NCI-H187 (cell line): ENCODE measurements at places on chromosomes 12 and 14.

GRCh38 chr14:23430016-23430722 is 5.3 kb downstream of the MYH7 start:
- DNase-seq, result no peak

DNA sequence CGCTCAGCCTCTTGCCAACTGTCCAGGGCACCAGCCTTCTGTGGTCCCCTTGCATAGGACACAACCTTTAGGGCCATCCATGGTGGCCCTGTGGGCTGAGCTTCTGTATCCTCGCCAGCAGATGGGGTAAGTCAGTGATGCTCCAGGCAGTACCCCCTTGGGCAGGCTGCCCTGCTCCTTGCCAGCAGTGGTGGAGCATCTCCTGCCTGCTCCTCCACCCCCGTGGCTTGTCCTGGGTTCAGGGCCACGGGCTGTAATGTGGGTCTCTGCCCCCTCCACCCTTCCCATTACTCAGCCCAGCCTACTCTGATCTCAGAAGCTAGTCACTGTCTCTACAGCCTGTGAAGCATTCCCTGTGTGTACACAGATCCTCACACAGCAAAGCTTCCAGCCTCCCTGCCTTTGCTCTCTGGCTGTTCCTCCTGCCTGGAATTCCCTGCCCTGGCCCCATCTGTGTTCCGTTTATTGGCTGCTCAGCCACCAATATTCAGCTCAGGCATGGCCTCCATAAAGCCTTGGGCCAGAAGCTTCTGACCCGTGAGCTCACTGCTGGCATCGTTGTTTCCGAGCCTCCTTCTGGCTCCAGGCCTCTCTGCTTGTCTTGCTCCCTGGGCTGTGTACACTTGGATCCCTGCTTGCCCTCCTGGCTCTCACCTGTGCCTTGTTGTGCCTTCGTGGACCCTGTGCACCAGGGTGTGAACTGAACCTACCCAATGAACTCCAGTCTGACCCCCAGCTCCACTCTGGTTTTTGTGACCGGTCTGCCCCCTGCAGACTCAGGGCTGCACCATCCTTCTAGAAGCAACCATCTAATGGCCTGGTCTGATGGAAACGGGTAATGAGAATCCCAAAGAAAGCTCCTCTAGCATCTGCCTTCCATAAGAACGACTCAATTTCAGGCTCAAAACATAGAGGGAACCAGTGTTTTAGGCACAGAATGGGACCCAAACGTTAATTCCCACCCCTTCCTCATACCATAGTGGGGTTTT is 177.0 kb upstream of the PRMT8 start:
- DNase-seq, result no peak

GRCh38 chr14:24315243-24315806 is 4.0 kb downstream of the LTB4R start:
- no peak for DNase-seq

GRCh38 chr12:75455839-75456238 is 24.7 kb upstream of the GLIPR1 start:
- no peak for DNase-seq

- no peak for DNase-seq
Measured at GRCh38 chr14:102993523-102993922, 63.8 kb downstream of the CDC42BPB start.

DNA sequence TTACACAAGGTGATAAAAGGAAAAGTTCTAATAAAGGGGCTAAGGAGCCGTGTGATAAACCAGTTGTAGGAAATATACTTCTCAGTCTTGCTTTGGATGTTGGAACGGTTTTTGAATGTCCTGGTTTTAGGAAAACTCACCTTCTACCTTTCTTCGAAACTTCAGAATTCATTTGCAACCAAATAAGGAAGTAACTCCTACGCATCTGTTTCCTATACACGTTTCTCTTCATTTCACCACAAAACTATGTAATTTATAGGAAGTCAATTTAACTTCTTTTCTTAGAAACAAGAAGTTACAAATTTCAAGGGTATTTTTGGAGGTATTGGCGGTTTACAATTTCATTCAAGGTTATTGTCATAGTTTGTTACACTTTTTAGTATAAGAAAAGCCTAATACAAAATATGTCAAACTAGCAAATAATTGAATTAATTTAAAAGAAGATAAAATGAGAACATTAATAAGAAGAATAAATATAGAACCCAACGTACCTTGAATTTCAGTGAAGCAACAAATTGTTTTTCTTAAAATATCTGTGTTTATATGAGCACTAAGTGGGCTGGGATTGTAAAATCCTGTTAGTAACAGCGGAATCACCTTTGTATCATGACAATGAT is 33.2 kb upstream of the CD69 start:
- no peak for DNase-seq

DNA sequence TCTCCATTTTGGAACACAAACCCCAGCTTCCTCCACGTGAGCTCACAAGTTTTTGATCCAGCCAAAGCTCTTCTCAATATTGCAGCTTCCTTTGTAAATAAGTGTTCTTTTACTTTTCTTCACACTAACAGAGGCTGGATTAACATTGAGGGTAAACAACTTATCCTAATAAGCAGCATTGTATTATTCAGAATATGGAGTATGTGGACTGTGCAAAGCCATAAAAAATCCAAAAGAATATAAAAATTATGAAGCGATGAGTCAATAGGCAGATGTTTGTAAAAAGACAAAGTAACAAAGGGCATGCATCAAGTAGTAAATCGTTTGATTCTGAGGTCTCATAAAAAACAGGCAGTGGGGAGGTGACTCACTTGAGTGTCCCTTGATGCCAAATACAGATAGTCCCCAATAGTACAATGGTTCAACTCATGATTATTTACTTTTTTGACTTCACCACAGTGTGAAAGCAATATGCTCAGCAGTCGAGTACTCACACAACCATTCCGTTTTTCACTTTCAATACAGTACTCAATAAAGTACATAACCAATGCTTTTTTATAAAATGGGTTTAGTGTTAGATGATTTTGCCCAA is 23.1 kb upstream of the KCNK10 start:
- DNase-seq, result no peak

GRCh38 chr14:23573384-23574015 is 5.1 kb downstream of the JPH4 start:
- no peak for DNase-seq

GRCh38 chr12:5165296-5165970 is 121.8 kb downstream of the KCNA5 start:
- no peak for DNase-seq

- no peak for DNase-seq
Measured at GRCh38 chr14:91317381-91318308, 73.1 kb upstream of the GPR68 start.

DNA sequence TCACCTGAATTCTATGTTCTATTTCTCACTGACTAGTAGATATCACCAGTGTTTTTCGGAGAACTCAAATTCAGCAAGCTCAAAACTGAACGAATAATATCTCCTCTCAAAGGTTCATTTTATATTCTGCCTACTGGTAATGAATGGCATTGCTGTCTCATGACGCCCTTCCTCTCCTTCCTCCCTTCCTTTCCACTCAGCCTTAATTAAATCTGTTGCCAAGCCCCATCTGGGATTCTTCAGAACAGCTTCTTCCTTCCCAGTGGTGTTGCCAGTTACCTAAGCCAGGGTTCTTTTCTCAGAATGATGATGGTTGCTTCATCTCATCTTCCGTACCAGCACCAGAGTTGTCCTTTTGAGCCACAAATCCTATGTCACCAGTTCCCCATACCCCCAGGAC is 143.2 kb downstream of the SYNE2 start:
- DNase-seq, result no peak

DNA sequence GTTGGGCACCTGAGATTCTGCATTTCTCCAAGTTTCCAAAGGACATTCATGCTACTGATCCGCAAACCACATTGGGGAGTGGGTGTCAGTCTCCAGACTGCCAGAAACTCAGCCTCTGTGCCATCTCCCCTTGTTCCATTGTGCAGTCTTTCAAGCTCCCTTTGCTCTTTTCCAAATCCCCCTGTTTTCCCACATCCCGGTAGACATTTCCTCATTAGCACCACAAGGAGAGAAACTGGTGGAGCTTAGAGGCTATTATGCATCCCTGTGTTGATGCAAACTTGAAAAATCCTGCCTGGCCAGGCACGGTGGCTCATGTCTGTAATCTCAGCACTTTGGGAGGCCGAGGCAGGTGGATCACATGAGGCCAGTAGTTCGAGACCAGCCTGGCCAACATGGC is 10.7 kb downstream of the CCDC63 start:
- DNase-seq, result no peak

DNA sequence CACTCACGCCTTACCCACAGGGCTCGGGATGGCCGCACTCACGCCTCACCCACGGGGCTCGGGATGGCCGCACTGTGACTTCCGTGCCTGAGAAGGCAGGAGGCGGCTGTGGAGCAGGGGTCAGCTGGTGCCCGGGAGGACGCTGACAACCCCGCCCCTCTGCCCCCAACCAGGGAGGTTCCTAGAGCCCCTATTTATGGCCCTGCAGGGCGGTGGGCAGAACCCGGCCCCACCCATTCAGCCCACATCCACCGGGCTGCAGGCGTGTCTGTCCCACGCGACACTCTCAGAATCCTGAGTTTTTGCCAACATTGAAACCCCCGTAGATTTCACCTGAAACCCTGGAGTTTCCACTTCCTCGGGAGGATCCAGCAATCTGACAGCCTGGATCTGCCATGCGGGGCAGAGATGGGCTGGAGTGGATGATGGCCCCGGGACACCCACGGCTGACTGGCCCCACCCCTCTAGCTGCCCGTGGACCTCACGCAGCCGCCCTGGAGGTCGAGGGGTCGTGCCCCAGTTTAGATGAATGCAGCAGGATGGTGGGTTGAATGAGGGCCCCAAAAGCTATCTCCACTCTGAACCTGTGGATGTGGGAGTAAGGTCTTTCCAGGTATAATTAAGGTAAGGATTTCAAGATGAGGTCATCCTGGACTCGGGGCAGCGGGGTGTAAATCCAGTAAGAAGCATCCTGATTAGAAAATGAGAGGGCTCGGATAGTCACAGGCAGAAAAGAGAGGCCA is 20.4 kb downstream of the GALNT9 start:
- DNase-seq, result no peak

DNA sequence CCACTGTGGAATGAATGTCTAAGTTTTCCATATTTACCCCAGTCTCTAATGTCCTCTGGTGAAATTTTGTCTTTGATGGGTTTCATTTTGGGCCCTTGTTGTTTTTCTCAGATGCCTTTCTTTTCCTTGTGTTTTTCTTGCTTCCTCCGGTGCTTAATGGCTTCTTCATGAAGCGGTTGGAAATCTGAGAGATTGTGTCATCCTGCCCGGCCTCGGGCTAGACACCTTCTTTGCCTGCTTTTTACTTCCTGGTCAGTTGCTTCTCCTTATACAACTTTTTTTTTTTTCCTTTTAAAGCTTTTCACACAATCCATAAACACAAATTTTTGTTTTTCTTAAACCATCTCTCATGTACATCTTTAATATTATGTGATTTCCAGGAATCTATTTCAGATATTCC is 7.1 kb downstream of the ETV6 start:
- DNase-seq, result no peak

DNA sequence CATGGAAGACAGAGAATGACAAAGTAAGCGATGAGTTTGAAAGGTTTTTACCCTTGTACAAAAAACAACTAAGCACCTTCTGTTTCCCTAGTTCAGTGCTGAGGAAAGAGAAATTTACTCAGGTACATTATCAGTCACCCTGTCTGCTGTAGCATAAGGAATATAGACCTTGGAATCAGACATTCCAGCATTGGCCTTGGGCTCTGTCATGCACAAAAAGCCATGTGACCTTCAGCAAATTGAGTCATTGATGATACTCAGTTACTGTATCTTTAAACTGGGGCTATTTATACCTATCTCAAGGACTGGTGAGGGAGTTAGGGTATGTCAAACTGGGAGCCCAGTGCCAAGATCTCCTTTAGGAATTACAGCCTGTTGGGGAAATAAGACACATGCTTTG is 19.3 kb upstream of the TCL1A start:
- no peak for DNase-seq

GRCh38 chr12:61311413-61311812 is 948.8 kb upstream of the USP15 start:
- no peak for DNase-seq

GRCh38 chr14:31266437-31267331 is 59.1 kb upstream of the HECTD1 start:
- DNase-seq, result no peak
